ENCODE measurements at places on chromosomes 4 and X.

DNA sequence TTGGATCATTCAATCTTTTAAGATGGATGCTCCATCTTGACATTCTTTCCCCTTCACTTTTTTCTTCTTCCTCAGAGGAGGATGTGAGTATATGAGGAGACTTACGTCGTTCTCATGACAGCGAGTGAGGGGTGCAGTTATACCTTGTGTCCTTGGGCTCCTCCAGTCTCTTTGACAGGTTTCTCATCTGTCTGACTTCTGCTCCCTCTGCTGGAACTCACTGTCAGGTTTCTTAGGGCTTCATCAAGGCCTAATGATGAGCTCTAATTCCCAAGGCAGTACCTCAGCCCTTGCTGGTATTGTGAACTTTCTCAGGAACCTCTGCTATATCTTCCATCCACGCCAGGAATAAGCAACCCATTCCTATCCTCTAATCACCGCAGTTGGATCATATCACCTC lies 237.8 kb upstream of the ADGRL3 start:
- DNase-seq: no peak

- no peak for DNase-seq
These were observed 229.1 kb downstream of the PALLD start for GRCh38 chr4:168725930-168726329.

- DNase-seq: peak; percentile 38
These were observed 9.9 kb downstream of the ZNF157 start for GRCh38 chrX:47380268-47380667.

- no peak for DNase-seq
These were observed 82.0 kb downstream of the FAM184B start for GRCh38 chr4:17699380-17699779.

DNA sequence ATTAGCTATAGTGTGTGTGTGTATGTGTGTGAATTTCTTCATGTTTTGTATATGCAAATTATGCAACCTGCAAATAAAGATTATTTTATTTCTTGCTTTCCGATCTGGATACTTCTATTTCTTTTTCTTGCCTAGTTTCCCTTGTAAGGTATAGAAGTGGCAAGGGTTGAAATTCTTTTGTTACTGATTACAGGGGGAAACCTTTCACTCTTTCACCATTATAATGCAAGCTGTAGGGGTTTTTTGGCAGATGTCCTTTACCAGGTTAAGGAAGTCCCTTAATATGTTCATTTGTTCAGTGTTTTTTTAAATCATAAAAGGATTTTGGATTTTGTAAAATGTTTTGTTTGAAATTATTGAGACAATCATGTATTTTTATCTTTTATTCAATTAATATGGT lies 44.3 kb upstream of the PDE5A start:
- no peak for DNase-seq

DNA sequence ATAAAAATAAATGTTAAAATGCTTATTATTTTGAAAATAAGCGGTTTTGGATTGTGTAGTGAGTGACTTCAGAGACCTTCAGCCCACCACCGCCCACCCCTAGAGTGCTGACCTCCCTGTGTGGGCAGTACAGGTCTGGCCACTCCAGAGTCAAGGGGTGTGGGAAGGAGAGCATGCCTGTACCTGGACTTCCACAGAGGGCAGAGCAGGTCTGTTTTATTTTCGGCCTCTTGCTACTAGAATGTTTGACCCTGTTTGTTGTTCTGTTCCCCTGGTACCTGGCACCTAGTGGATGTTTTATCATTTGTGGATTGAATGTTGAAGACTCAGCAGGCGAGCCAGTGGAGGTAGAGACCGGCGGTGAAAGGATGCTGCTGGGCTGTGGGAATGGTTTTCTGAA lies 14.3 kb downstream of the PIGG start:
- no peak for DNase-seq

- DNase-seq: no peak
These were observed 313.2 kb downstream of the PTTG2 start for GRCh38 chr4:38273407-38273806.

DNA sequence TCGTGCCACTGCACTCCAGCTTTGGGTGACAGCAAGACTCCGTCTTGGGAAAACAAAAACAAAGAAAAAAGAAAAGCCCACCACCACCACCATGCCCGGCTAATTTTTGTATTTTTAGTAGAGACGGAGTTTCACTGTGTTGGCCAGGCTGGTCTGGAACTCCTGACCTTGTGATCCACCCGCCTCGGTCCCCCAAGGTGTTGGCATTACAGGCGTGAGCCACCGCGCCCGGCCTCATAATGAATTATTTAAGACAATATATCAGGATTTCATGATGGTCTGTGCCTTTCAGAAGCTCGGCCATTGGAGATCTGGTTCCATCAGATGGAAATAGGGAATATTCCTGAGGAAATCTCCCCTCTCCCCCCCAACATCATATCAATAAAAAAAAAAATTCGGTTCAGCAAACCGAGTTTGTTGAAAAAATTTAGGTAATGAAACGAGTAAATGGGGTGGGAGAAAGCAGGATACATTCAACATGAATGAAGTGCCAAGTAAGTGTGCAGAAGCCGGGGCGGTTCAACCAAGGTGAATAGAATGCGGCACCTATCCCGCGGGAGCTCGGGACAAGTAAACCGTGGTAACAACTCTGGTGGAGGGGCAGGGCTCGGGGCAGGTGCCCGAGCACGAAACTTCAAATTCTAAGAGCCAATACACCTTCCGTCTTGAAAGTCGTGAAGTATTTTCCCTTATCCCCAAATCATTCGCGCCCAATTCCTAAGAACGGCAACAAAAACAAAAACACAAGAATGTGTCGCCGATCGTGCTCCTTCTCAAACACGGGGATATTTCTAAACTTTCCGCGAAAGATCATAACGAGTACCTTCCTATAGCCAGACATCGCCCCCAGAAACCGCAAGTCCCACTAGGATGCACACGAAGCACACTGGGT lies 773 bp upstream of the TXLNG start:
- no peak for DNase-seq

GRCh38 chr4:118586357-118586790 lies 98.8 kb upstream of the METTL14 start:
- DNase-seq: no peak
